Renal cortical epithelial cell (primary cell): ENCODE measurements at places on chromosomes 11 and 22. TPM values are rescaled to one million over a fixed set of nuclear protein-coding genes. Genes with fewer than 3 reads are reported as not detected.

Gene TSPAN32
- not detected in 2 replicates for total RNA-seq

DNA sequence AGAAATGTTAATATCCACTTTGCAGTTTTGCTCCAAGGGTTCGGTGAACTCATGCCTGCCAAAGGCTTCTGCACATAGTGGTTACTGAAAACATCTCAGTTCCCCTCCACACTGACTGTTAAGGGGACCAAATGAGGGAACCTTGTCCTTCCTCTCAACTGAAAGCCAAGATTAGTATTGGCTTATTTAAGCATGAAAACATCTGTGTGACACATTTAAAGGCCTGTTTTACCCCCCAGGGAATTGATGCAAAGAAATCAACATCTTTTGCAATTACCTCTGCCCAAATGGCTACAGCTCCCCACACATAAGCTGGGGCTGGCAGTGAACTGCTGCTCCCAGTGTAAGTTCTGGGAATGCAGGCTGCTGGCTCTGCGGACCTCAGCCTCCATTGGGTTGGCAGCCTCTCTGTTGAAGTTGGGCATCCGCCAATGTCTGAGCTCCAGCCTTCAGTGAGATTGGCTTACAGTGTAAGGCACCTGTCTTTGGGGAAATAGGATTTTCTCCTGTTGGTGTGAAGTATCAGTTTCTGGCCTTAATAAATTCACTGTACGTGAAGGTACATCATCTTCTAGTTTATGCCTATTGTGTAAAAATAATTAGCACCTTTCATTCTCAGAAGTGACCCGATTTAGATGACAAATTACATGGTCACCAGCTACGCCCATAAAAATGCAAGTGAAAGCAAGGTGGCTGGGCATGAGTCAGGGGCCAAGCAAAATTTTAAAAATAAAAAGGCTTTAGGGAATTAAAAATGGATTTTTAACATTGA, 213.4 kb upstream of the SYN3 start:
- DNase-seq = peak; percentile 30

GRCh38 chr11:81870066-81870412, 863.6 kb downstream of the FAM181B start:
- peak; percentile 10 for DNase-seq

- peak; percentile 55 for DNase-seq
These were observed 34.2 kb downstream of the PHF21B start for GRCh38 chr22:44975427-44976262.

- DNase-seq = no peak
These were observed 1.8 kb downstream of the CD82 start for GRCh38 chr11:44566952-44567875.

Gene JAML
- not detected in 2 replicates for total RNA-seq

GRCh38 chr11:64484191-64485022, 106.6 kb upstream of the SLC22A12 start:
- DNase-seq = no peak

Gene TPH1
- 0.15 TPM in 1 of 2 replicates, not detected in the other for total RNA-seq

- DNase-seq = no peak
These were observed at the start of gene LRRN4CL for GRCh38 chr11:62689421-62690183. LRRN4CL (minus strand) TSS chr11:62689530; CDS start chr11:62688508, 1,022 bp downstream.

DNA sequence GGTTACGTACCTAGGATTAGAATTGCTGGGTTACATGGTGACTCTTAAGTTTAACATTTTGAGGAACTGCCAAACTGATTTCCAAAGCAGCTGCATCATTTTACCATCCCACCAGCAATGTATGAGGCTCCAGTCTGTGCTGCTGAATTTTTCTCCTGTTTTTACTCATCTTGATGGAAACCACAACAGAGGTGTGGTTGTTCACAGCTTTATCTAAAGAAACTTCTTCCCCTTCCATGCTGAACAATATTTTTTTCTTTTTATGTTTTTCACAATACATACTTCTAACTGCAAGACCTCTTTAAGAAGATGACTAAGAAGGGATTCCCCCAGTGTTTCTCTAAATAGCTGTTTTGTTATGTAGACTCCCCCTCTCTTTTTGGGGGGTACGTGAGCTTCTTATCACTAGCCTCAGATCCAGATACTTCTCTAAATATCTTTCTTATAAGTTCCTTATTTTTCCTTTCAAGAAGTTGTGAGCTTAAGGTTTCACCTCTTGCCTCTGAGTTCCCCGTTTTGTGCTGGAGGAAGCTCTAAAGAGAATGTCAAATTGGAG, 24.0 kb downstream of the TCP11L1 start:
- no peak for DNase-seq

GRCh38 chr11:60098508-60098907, 10.0 kb downstream of the MS4A2 start:
- DNase-seq = peak; percentile 96

DNA sequence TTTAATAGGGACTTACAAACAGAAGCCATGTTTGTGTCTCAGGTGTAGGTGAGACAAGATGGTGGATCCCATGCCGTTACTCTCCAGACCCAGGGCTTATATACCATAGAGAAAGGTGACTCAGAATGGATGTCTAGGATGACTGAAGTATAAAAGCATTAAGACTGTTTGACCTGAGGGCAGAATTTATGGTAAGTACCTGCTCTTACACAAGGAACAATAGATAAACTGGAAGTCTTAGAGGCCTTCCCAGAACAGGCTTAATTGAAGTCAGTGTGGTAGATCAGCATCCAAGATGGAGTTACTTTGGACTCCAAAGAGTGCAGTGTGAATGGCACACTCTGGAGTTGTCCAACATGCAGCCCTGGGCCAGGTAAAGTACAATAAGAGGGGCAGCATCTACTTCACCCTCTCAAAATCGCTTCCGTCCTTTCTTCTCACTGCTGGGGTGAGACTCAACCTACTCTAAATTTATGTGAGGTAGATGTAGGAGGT, 387.0 kb upstream of the DDI1 start:
- no peak for DNase-seq

GRCh38 chr22:45629469-45630089, 42.1 kb upstream of the ATXN10 start:
- no peak for DNase-seq

DNA sequence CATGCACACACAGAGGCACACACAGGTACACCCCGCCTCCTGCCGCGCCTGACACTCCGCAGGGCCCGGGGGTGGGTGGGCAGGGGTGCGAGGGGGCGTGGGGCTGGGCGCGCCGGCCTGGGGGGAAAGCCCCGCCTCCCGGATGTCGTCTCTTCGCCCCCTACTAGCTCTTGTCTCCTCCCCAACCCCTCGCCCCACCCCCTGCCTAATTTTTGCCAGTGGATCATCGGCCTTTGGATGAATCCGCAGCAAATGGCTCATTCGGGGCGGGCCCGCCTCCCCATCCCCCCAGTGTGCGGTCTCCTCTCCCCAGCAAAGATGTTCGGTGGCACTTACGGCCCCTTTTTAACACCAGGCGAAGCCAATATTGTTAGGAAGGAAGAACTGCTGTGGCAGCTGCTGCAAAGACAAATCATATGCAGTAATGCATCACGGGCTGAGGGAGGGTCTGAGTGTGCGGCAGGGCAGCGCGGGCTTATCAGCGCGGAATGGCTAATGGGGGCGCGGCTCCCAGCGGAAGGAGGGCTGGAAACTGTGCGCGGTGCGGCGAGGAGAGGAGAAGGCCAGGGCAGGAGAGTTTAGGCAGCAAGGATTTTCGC, 13.4 kb upstream of the NECTIN1 start:
- no peak for DNase-seq

DNA sequence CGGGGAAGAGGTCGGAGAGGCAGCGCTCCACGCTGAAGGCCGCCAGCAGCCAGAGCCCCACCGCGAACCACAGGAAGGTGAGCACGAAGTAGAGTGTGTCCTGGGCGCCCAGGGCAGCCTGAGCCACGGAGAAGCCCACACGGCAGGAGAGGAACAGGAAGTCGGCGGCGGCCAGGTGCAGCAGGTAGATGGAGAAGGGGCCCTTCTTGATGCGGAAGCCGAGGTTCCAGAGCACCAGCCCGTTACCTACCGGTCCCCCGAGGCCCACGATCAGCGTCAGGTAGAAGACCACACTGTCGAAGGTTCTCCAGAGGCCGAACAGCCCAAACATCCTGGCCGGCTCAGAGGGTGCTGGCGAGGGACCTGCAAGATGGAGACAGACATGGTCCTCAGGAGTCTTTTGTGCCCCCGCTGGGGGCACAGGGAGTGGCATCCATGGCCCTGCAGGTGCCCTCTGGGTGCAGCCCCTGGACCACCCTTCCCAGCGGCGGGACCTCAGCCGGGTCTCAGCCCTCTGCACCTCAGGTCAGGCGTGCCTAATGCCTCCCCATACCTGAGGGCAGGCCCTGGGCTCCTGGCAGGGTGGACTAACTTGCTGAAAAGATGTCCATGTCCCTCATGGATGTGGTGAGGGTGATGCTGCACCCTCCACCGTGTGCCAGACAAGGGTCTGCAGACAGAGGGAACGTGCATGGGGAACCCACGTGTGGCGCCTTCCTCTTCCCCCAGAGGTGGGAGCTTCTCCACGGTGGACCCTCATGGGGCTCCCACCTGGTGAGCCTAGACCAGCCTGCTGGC, at the start of gene MRGPRG:
MRGPRG (minus strand) TSS at position 331 of the 798 bp plus-strand sequence; CDS start at position 331, 0 bp downstream.
- DNase-seq = no peak

DNA sequence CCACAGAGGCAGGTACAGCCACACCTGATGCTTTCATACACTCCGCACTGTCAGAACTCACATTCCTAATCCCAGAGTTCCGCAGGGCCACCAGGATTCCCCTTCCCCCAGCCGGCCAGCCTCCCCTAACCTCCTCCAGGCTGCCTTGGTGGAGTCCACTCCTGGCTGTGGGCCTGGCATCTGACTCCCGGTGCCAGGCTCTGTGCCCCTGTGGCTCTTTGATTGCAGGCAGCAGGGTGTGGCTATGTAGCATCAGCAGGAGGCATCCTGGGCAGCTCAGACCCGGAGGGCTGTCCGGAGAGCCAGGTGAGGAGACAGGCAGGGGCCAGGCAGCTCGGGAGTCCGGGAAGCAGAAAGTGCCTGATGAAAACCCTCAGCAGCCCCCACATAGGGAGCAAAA, 1432.9 kb downstream of the BRD1 start:
- DNase-seq = no peak

Gene FERMT3
- 0.17 TPM in 1 of 2 replicates, not detected in the other for total RNA-seq

DNA sequence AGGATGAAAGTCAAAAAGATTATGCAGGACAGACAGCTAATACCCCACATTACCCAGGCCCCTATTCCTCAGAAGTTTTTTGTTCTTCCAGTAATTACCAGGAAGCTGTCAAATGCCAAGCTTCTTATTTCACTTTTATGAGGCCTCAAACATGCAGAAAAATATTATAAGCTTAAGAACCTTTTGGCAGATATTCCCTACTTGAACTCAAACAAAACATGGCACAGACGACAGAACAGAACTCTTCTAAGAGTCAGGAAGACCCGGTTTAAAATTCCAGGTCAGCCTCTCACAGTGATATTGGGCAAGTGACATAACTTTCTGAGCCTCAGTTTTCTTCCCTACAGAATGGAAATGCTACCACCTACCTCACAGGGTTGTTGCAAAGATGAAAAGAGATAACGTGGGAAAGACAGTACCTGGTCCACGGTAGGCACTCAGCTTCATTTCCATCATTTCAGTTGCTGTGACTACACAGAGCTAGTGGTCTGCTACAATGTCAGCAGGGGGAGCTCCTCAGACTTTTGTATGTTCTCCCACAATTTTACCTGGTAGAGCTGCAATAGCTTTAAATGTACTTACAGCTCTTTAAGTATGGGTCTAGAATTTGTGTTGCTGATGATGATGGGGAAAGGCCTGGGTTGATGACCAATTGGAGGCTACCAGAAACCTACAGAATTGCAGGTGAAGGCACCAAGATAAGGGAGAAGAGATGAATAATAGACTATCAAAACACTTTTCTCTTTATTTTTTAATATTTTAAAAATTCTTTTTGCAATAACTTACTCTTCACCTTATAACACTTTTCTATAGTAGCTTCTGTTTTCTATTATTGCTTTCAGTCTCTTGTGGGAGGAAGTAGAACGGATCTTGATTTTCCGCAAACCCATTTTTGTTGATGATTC, 98.3 kb upstream of the CHRM4 start:
- DNase-seq = peak; percentile 64

GRCh38 chr22:30305906-30306626, 16.8 kb upstream of the CASTOR1 start:
- DNase-seq = peak; percentile 62

GRCh38 chr11:96260532-96260931, 82.5 kb downstream of the MAML2 start:
- no peak for DNase-seq

DNA sequence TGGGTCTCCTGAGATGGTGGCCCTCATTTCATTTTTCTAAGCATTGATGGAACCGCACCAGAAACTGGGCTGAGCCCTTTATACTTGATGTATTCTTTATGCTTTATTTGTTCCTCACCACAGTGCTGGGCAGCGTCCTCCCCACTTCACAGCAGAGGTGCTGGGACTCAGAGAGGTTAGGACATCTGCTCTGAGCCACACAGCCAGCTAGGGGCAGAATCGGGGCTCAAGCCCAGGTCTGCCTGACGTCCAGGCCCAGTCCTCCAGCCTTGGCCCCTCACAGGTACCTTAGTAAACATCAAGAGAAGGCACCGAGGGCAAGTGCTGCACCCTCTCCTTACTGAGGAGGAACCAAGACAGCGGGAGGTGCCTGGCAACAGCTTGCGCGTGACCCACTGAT, 20.2 kb upstream of the SHISAL1 start:
- no peak for DNase-seq

GRCh38 chr11:36693139-36693843, 95.3 kb upstream of the RAG2 start:
- no peak for DNase-seq

DNA sequence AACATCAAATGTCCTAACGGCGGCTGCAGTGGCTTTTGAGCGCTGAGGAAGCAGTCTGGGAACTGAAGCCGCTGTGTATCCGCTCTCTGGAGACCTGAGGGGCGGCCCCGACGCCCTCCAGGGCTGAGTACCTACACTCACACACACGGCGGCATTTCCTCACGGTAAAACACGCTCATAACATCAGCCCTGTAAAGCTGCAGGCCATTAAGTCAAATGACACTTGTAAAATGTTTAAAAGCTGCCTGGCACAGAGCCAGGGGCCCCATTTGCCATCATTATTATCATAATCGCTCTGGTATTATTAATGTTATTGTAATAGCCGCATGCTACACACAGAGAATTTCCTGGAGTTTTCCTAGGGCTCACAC, 5.1 kb downstream of the CARS1 start:
- no peak for DNase-seq

GRCh38 chr11:116334596-116334995, 438.2 kb downstream of the BUD13 start:
- DNase-seq = no peak

DNA sequence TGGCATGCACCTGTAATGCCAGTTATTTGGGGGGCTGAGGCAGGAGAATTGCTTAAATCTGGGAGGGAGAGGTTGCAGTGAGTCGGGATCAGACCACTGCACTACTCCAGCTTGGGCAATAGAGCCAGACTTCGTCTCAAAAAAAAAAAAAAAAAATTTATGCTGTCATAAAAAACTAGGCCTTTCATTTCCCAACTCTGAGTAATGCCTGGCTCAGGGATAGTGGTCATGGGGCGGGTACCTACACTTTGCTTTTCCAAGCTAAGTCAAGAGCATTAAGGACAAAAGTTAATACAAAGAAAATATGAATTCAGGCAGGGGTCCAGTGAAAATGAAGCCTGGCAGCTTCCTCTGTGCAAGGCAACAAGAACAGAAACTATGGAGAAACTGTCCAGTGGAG, 16.3 kb downstream of the CPSF7 start:
- no peak for DNase-seq

Gene PGGHG
- 8.8 and 12.9 TPM in 2 replicates for total RNA-seq

Gene ANKRD49
- 16.1 and 18.2 TPM in 2 replicates for total RNA-seq
